ENCODE measurements at places on chromosomes 16 and 17. TPM values are rescaled to one million over a fixed set of nuclear protein-coding genes. Genes with fewer than 3 reads are reported as not detected.

GRCh38 chr17:21292867-21293830 is 8.6 kb downstream of the MAP2K3 start:
- DNase-seq = no peak

The DNASE1L2 gene
- polyA plus RNA-seq = 0.93 TPM

DNA sequence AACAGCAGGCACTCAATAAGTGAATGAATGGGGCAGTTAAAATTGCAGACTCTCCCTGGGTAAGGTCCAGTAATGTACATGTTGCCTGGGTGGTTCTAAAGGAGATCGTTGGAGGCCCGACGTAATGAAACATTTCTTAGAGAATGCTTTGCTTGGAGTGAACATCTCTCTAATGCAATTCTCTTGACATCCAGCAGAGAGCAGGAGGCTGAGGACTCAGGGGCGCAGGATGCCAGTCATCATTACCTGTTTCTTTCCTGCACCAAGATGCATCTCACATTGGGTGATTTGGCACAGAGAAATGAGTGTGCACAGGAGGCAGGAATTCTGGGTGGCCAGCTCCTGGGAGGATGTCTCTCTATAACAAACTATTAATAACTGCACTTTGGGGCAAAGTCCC is 130.3 kb upstream of the RBBP6 start:
- DNase-seq = no peak

- no peak for DNase-seq
Observed at GRCh38 chr16:70160821-70161220, 12.8 kb upstream of the CLEC18C start.

DNA sequence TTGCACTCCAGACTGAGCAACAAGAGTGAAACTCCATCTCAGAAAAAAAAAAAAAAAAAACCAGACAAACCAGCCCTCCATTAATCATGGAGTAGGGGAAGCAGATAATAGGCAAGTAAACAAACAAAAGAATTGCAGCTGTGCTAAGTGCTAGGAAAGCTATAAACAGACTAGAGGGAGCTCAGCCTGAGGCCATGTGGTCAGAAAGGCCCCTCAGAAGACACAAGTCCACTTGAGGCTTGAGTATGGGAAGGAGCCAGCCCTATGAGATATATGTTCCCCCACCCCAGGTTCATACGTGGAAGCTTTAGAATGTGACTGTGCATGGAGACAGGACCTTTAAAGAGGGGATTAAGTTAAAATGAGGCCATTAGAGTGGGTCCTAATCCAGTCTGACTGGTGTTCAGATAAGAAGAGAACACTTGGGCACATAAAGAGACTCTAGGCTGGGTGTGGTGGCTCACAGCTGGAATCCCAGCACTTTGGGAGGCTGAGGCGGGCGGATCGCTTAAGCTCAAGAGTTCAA is 132.6 kb upstream of the NOL11 start:
- DNase-seq = no peak

GRCh38 chr16:12788758-12789157 is 14.9 kb downstream of the CPPED1 start:
- no peak for DNase-seq

The EVPL gene
- polyA plus RNA-seq = 43.8 TPM

The PRCD gene
- polyA plus RNA-seq = 10.5 TPM

- no peak for DNase-seq
Observed at GRCh38 chr16:78773291-78773702, 673.8 kb downstream of the WWOX start.

DNA sequence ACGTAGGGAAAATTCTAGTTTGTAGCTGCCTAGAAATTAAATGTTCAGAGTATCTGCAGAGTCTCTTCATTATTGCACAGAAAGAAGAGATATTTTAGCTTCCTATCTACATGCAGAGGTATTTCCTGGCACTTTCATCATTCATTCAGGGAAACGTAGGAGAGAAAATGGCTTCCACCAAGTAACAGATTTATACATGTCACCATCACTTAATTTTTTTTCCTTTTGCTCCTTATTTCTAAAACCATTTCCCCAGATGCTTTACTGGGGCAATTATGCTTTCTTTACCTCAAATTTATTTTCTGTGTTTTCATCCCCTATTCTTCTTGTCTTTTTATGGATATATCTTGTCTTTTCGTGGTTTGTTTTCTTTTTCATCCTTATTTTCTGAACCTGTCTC is 18.5 kb downstream of the ATP6V0A1 start:
- DNase-seq = no peak

The NPIPA2 gene
- 7.8 TPM for polyA plus RNA-seq

DNA sequence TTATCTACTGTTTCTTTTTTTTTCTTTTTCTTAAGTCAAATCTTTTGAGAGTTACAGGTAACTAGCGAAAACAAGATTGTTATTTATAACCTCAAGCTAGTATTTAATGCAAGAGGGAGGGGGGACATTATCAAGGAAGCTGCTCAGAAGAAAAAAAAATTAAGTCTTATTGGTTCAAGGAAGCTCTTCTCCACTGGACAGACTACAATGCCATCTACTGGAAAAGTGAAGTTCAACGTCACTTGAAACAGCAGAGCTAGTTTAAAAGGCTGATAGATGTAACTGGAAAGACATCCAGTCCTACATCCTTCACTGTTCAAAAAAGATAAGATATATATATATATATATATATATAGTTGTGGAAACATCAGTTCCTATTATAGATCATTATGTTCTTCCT is 418.0 kb upstream of the PSMD7 start:
- no peak for DNase-seq

- no peak for DNase-seq
Observed at GRCh38 chr16:5042574-5043171, 8.9 kb upstream of the NAGPA start.

DNA sequence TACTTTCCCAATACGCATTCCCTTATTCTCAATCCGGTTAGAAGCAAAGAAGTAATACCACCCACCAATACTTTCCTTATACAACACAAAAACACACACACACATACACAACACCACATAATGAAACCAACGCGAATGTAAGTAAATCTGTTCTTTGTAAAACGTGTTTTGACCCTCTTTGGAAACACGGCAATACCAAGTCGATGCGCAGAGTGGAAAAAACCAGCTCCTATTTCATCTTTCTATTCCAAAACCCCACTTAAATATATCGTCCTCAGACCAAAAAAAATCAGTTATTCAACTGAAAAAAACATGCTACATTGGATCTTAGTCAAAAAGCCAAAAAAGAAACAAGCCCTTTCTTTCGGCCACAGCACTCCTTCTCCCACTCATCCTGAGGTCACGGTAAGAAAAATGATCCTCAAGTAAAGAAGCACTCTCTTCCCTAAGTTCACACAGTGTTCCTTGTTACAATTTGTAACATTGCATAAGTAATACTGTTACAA is 31.0 kb upstream of the ARL4D start:
- DNase-seq = no peak

DNA sequence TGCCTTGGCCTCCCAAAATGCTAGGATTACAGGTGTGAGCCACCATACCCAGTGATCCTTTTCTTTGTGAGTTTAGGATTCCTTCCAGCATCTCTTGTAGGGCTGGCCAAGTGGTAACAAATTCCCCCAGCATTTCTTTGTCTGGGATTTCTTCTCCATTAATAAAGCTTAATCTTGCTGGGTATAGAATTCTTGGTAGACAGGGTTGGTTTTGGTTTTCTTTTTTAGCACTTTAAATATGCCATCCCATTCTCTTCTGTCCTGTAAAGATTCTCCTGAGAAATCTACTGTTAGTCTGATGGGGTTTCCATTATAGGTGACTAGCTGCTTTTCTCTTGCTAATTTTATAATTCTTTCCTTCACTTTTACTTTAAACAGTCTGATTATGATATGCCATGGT is 173.0 kb upstream of the TOM1L1 start:
- DNase-seq = no peak

DNA sequence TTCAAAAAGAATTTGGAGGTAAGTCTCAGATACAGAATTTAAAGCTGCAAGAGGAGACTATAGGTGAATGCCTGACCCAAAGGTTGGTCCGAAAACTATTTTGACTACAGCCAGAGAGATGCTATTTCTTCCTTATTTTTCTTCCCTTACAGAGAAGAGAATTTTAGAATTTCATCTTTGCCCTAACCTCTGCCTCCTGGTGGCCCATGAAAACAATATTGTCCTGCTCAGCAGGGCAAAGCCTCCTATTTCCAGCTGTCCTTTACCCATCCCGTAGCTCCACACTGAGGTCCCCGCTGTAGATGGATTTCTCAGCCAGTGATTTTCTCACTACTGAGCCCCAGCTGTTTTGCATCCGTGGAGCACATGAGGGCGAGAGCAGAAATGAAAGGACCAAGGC is 24.6 kb downstream of the HOXB1 start:
- DNase-seq = no peak

The RNF43 gene
- polyA plus RNA-seq = 48.1 TPM

DNA sequence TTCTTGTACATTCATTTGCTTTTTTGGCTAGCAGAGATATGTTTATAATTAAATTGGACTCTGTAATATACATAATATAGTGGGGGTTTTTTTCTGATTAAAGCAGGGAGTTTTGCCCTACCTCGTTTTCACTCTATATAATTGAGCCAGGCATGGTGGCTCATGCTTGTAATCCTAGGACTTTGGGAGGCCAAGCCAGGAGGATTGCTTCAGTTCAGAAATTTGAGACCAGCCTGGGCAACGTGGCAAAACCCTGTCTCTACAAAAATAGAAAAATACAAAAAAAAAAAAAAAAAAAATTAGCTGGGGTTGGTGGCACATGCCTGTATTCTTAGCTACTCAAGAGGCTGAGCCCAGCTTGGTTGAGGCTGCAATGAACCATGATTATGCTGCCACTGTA is 42.2 kb downstream of the PAFAH1B1 start:
- no peak for DNase-seq

DNA sequence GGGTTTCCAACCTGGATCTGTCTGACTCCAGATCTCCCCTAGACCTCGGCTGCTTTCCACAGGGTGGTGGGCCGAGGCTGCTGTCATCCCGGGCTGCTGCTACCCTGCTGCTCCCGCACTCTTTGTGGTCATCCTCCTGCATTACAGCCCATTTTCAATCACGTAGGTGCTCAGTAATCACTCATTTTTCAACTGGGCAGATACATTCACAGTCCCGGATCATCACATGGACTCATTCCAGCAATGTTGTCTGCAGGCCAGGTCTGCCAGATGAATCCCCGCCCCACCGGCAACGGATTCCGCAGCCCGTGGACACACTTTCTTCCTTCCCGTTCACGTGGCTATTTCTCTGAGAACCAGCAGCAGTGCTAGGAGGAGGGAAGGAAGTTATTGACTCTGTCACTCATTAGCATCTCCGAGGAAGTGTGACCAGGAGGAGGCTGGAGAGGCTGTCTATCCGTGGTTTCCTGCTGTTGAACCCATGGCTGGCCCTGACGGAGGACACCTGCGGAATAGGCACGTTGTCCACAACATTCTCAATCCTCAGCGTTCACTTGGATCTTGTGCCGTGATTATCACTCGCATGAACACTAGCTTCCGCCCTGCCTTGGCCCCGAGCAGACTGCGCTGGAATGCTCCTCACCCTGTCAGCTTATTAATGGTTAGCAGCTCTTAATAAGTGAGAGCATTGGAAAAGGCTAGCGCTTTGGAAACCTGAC is 14.7 kb upstream of the ZCCHC14 start:
- no peak for DNase-seq

GRCh38 chr16:31213877-31214707 is at the start of gene TRIM72:
TSS of gene TRIM72 (plus strand) at chr16:31214119. CDS start at chr16:31214739, 620 bp downstream.
- DNase-seq = no peak

The CCL16 gene
- 0.75 TPM for polyA plus RNA-seq

The CA7 gene
- polyA plus RNA-seq = 0.06 TPM

DNA sequence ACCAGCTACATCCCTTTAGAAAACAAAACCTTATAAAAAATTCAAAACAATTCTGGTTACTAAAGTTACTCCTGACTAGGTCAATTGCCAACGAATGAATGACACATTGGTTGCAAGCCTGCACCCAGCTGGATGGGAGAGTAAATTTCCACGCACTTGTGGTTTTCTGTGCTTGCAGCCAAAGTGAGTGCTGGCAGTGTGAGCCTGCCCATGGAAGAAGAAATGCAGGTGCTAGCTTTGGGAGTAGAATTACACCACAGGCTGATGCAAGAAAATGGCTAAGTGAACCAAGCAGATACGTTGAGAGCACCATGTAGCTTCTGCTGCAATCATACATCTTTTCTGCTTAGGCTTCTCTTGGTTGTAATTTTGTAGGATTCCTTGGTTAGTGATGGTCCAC is 74.6 kb downstream of the SYCE1L start:
- DNase-seq = no peak
